CD4-positive, alpha-beta T cell treated with Interleukin-4 for 1 hour (primary cell): ENCODE measurements at places on chromosomes 16 and 17.

GRCh38 chr17:50631195-50631907 lies 3.3 kb upstream of the ABCC3 start:
- DNase-seq = no peak

DNA sequence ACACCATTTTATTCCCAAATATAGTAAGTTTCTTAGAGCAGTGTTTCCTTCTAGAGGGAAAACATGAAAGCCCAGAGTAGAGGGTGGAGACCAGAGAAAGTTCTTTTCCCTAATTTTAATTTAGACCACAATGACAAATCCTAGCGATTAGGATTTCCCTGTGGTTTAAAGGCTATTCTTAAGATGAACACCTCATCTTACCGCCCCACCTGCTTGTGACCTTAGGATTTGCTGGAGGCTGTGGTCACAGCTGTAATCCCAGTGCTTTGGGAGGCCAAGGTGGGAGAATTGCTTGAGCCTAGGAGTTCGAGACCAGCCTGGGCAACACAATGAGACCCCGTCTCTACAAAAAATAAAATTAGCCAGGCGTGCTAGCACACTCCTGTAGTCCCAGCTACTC lies 51.1 kb downstream of the GPRC5B start:
- no peak for DNase-seq

GRCh38 chr16:80459331-80459777 lies 81.4 kb upstream of the DYNLRB2 start:
- no peak for DNase-seq

- no peak for DNase-seq
Measured at GRCh38 chr17:11238705-11239104, 2.3 kb upstream of the SHISA6 start.

GRCh38 chr17:45703348-45703747 lies 80.8 kb upstream of the CRHR1 start:
- no peak for DNase-seq

DNA sequence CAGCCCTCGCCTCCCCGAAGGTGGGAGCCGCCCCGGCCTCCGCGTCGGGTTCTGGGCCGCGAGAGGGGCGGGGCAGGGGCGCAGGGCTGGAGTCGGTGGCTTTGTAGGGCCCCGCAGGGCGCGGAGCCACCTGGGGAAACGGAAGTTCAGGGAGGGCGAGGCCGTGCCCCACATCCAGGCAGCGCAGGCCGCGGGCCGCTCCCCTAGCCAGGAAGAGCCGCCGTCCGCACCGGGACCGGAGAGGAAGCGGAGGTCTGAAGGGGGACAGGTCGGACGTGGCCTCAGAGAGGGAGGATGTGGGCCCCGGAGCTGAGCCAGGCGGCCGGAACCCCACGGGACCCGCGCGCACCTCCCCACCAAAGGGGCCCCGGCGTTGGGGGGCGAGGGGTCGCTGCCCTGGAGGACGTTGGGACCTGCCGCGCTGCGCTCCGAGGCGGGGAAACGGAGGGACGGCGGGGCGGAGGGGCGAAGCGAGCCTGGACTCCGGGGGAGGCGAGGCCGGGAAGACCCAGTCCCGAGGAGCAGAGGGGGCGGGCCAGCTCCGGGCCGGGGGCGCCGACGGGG lies 482 bp upstream of the SLC16A3 start:
- peak; percentile 71 for DNase-seq

GRCh38 chr17:65696739-65697394 lies 135.4 kb upstream of the AXIN2 start:
- DNase-seq = no peak

GRCh38 chr16:88907768-88908167 lies 41.3 kb upstream of the PABPN1L start:
- no peak for DNase-seq

DNA sequence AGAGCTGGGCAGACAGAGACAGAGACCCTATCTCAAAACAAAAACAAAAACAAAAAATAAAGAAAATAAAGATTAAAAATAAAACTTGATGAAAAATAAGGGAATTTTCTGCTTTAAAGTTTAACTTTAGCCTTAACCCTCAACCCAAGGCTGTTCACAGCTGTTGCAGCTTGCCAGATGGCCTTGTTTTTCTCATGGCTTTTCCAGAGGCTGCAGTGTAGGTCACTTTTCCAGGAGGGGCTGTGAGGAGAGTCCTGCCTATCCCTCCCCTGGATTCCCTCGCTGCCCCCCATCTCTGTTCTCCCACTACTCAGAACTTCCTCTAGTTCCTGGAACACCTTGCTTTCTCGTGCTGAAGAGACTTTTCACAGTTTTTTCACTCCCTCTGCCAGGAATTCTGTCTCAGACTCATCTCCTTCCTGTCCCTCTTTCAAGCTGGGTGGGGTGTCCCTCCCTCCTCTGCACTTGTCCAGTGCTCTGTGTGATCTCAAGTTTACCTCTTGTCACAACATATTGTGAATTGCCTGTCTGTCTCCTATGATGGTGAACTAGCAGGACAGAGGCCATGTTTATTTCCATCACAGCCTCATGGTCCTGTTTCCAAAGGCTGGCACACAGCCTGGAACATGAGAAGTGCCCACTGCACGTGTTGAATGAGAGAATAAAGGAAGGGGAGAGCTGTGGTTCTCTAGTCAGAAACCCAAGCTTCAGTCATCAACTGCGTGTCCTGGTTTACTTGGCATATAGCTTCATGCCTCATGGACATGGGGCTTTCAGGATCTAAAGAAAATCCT lies 69.9 kb upstream of the MSI2 start:
- DNase-seq = no peak

GRCh38 chr17:73934696-73935095 lies 268.8 kb upstream of the RPL38 start:
- no peak for DNase-seq

GRCh38 chr17:40103688-40104087 lies 3.3 kb upstream of the NR1D1 start:
- no peak for DNase-seq

DNA sequence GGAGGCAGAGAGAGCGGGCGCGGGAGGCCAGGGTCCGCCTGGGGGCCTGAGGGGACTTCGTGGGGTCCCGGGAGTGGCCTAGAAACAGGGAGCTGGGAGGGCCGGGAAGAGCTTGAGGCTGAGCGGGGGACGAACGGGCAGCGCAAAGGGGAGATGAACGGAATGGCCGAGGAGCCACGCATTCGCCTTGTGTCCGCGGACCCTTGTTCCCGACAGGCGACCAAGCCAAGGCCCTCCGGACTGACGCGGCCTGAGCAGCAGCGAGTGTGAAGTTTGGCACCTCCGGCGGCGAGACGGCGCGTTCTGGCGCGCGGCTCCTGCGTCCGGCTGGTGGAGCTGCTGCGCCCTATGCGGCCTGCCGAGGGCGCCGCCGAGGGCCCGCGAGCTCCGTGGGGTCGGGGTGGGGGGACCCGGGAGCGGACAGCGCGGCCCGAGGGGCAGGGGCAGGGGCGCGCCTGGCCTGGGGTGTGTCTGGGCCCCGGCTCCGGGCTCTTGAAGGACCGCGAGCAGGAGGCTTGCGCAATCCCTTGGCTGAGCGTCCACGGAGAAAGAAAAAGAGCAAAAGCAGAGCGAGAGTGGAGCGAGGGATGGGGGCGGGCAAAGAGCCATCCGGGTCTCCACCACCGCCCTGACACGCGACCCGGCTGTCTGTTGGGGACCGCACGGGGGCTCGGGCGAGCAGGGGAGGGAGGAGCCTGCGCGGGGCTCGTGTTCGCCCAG lies 1.2 kb upstream of the CBX4 start:
- peak; percentile 34 for DNase-seq

GRCh38 chr16:20372701-20373100 lies 20.2 kb upstream of the UMOD start:
- DNase-seq = no peak

DNA sequence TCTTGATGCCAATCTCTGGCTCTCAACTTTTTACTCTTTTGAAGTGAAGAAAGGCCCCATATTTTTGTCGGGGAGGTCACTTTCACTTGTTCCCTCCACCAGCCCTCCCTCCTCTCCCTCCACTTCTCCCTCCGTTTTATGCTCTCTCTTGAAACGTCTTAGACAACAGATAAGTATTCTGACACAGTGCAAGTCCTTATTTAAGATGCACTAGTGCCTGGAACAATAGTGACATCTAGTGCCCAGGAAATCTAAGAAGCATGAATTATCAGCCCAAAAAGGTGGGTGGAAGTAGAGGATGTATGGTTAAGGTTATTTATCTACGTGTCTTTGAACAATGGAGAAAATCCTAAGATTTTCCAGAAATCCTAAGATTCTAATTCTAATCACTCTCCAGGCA lies 17.9 kb downstream of the PSME3IP1 start:
- no peak for DNase-seq

DNA sequence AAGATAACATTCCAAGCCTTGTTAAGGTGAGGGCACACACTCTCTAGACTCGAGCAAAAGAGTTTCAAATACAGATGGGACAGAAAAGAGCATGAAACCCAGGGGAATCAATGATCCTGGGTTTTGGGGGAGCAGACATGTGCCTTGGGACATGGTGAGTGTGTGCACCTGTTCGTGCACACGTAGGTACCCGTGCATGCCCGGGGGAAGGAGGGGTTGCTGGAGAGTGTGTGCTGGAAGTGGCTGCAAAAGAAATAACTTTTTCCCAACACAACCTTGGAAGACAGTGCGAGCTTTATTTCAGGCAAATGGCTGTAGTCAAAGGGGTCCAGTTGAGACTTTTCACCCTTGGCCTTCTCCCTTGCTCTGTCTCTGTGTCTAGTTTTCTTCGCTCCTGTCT lies 62.6 kb downstream of the C16orf78 start:
- DNase-seq = no peak

DNA sequence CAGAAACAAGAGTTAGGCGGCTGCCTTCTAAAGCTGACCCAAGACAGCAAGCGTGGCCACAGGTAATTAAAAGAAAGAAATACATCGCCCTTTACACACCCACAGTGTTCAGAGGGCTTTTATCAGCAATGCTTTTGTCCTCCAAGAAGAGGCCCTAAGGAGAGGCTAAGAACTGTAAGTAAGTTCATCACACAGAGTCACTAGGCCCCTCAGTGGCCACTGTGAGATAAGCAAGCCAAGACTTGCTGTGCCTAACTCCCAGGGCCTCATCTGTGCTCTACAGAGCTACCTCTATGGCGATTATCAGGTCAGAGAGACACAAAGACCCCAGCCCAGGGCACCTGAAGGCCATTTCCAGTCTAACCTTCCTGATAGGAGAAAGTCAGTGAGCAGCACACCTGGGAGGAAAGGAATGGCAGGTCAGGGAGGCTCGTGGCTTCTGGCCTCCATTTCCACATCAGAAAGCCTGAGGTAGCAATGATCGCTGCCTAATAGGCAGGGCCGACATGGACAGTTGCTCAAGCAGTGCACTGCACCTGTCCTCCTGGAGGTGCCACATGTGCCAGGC lies 545.2 kb upstream of the CDH11 start:
- DNase-seq = no peak

DNA sequence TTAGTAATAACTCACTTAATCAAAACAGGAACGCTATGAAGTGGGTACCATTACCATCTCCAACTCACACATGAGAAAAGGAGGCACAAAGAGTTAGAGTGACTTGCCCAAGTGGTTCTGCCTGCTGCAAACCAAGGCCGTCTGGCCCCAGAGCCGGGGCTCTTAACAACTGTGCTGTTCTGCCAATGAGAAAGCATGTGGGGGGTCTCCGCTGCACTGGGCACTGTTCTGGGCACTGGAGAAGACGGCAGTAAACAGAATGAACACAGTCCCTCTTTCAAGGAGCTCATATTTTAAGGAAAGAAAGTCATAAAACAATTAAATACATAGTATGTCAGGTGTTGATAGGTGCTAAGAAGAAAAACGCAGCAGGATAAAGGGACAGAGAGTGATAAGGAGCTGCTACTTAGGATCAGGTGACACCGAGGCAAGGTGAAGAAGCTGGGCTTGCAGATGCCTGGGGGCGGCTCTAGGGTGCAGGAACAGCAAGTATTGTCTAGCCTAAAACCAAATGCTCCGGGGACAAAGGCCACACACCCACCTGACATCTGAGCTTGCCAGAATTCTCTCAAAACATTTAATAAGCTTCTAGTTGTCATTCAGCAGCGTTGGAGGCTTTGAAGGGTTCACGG lies 6.5 kb downstream of the STX8 start:
- no peak for DNase-seq

DNA sequence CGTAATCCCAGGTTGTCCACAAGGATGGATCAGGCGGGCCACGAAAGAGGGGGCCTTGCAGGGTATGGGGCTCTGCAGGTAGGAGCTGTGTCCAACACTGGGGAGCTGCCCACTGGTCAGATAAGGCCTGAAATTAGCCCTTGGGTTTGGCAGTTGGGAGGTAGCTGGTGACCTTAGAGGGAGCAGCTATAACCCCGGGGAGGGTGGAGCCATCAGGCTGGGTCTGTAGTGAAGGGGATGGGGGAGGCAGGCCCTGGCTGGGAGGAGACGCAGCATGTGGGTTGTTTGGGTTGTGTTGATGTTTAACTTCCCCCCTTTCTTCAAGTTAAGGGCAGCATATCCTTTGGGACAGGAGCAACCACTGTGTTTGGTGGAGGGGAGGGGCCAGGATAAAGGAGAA lies 5.9 kb downstream of the MLLT6 start:
- DNase-seq = no peak

GRCh38 chr17:66981983-66982508 lies 17.5 kb downstream of the CACNG4 start:
- no peak for DNase-seq

- no peak for DNase-seq
Measured at GRCh38 chr16:1108299-1109252, 12.5 kb upstream of the C1QTNF8 start.

- no peak for DNase-seq
Measured at GRCh38 chr16:85402910-85403692, 210.0 kb upstream of the GSE1 start.

DNA sequence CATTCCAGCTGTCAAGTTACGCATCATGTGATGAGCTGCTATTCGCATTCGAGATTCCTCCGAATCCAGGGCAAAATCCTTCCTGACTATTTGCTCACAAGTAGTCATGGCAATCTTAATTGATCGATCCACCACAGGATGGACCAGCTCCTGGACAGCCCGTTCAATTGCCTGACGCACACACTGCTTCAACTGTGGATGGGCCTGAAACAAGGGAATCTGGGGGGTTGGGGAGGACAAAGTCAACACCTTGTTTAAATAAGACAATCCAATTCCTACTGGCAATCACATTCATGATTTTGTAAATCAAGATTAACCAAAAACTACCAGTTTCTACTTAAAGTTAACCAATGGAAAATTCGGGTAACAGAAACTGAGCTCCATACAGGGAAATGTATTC lies 28.4 kb downstream of the SETD6 start:
- DNase-seq = no peak

GRCh38 chr17:42886283-42887176 lies 14.1 kb upstream of the G6PC1 start:
- DNase-seq = no peak

DNA sequence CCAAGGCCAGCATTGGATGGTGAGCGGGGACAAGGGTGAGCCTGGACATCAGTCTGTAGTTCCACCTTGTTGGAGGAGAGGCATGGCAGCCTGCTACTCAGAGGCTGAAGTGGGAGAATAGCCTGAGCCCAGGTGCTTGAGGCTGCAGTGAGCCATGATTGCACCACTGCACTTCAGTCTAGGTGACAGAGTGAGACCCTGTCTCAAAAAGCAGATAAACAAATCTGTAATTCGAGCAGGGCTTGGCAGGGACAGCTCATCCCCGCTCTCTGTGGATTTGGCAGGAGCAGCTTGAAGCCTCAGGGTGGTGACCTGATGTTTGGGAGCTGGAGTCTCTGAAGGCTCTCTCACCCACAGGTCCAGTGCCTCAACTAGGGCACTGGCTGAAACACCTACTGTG lies 38.6 kb upstream of the ZCCHC14 start:
- no peak for DNase-seq
